AML-193 (cell line): ENCODE measurements at places on chromosomes 2 and 18.

- DNase-seq: no peak
These were observed 15.3 kb downstream of the FAM168B start for GRCh38 chr2:131077966-131078365.

DNA sequence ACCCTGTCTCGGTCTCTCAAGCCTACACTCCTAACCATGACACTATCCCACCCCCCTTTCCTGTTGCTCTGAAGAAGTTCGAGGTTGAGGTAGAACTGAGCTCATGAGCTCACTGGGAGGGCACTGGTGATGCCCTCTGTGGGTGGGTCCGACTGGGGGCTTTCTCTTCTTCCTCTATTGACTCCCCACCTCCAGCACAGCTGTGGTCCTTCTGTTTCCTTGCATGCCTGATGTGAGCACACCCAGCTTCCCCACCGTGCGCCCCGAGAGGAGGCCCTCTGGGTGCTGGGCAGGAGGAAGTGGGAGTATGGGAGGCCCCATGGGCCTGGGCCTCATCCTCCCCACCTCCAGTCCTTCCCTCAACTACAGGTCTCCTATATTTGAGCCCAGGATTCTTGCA lies 20.9 kb downstream of the SPEG start:
- DNase-seq: no peak

GRCh38 chr2:44869761-44870160 lies 71.7 kb upstream of the SIX3 start:
- DNase-seq: no peak

- peak; percentile 61 for DNase-seq
These were observed 1.8 kb downstream of the REL start for GRCh38 chr2:60882971-60883753.

GRCh38 chr18:7482342-7482741 lies 84.8 kb upstream of the PTPRM start:
- no peak for DNase-seq

GRCh38 chr2:43361286-43361685 lies 134.9 kb upstream of the ZFP36L2 start:
- DNase-seq: no peak

GRCh38 chr2:176148751-176149421 lies 2.5 kb upstream of the HOXD4 start:
- DNase-seq: no peak

DNA sequence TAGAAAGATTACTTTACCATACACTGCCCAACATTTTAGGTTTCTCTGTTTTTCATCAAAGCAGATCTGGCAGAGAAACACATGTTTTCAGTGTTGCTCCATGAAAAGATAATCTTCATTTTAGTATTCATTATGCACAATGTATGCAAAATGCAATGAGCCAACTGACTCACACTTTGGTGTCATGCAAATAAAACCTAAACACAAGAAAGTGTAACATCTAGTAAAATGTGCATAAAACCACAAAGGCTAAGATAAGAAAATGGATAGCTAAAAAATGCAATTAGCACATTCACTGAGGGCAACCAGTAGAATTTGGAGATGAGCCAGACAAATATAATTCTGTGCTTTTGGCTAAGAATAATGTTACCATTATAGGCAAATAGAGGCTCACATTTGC lies 203.5 kb upstream of the UBE2E3 start:
- DNase-seq: no peak

GRCh38 chr2:239412905-239413603 lies 12.2 kb upstream of the HDAC4 start:
- DNase-seq: no peak

- no peak for DNase-seq
These were observed 136.0 kb downstream of the INSIG2 start for GRCh38 chr2:118223992-118224894.
